ENCODE measurements at places on chromosomes 3 and 15.

GRCh38 chr3:101780661-101781060 is 1.6 kb downstream of the NXPE3 start:
- no peak for DNase-seq

DNA sequence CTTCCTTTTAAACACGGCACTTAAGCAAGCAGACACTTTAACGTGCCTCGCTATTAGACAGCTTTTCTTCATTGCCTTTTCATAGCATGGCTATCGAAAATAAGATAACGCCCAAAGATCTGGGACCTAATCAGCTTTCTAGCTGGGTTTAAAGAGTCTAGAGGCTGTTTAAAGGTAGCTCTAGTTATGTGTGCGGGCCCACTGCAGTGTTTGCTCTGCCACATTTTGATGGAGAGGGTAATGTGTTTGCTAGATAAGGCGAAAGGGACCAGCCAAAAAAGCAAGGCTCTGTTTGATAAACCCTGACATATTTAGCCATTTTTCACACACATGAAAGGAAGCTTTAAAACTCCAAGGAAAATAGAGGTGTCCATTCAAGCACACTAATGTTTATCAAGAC is 91.6 kb downstream of the NR2F2 start:
- no peak for DNase-seq

DNA sequence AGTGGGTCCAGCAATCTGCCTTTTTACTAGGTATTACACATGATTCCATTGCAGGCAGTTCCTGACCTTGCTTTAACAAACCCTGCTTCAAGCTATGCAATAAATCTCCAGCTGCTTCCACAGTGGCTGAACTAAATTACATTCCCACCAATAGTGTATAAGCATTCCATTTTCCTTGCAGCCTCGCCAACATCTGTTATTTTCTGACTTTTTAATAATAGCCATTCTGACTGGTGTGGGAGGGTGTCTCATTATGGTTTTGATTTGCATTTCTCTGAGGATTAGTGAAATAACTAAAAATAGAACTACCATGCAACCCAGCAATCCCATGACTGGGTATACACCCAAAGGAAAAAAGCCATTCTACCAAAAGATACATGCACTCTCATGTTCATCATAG is 36.4 kb upstream of the DNAJC13 start:
- no peak for DNase-seq

GRCh38 chr3:126512026-126512425 is 5.5 kb downstream of the UROC1 start:
- no peak for DNase-seq

- DNase-seq, result no peak
These were observed 81.9 kb upstream of the ADPGK start for GRCh38 chr15:72865486-72865885.

- no peak for DNase-seq
These were observed 93.8 kb downstream of the RFTN1 start for GRCh38 chr3:16419640-16420241.

- DNase-seq, result no peak
These were observed 82.8 kb downstream of the PLXNA1 start for GRCh38 chr3:127065561-127066290.

DNA sequence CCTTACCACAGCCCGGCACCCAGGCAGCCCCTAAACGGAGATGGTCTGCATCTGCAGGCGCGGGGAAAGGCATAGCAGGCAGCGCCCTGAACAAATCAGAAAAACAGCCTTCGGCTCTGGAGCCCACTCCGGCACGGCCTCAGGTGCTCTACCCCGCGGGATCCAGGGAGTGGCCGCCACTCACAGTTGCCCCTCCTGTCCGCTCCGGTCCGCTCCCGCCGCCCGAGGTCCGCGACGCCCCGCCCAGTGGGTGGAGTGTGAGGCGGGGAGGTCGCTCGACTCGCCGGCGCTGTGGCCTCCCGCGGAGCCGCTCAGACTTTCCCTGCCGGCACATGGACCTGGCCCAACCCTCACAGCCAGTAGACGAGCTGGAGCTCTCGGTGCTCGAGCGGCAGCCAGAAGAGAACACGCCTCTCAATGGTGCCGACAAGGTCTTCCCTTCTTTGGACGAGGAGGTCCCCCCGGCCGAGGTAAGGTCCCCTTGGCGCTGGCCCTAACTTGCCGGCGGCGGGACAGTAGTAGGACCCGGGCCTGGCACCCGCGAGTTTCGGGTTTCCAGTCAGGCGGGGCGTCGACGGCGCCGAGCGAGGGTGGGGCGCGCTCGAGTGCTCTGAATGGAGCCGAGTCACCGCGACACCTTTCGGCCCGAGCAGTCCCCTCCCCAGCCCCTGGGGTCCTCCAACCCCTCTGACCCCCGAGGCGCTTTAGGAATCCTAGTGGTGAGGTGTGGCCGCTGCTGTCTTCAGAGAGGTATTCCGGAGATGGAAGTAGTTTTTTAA is at the start of gene C3orf52:
C3orf52 (plus strand) TSS at position 314 of the 779 bp plus-strand sequence; CDS start at position 333, 19 bp downstream.
- DNase-seq, result peak; percentile 8

DNA sequence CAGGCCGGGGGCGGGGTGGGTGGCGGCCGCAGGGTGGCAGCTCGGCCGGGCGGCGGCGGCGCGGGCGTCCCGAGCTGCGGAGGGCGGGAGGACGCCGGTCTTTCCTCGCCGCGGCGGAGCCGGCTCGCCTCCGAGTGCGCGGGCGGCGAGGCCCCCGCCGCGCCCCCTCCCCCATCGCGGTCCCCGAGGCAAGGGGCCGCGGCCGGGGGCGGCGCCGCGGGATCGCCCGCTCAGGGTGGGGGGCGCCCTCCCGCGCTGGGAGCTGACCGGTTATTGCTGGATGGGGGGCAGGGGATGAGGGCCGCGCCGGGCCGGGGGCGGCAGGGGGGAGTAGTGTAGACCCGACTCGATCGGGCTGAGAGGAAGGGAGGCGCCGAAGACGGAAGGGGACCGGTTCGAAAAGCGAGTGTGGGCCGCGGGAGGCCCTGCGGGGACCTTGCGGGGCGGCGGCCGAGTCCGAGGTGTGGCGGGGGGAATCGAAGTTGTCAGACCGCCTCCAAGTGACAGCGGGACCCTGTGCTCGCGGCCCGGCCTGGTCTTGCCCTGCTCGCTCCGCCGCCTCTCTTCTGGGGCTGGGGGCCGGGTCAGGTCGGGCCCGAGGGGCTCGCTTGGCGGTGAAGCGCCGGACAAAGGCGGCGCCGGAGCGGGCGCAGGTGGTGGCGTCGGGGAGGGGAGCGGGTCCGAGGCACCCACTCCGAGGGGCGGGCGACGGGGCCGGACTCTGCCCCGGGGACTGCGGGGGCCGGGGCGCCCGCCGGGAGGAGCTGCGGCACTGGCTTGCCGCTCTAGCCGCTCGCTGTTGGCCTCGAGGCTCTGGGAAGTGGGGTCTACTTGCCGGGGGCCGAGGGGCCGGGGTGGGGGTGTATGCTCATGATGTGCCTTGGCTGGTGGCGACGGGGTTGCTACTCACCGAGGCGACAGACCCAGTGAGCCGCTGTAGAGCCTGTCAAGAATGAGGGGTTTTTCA is 1.1 kb downstream of the BAHD1 start:
- no peak for DNase-seq

- DNase-seq, result no peak
These were observed 11.9 kb downstream of the RTP3 start for GRCh38 chr3:46509661-46510187.

GRCh38 chr3:188868803-188869202 is 303.0 kb upstream of the TPRG1 start:
- no peak for DNase-seq

- no peak for DNase-seq
These were observed 503.2 kb upstream of the ARRDC4 start for GRCh38 chr15:97457203-97457847.

- DNase-seq, result no peak
These were observed 58.8 kb downstream of the TUBGCP4 start for GRCh38 chr15:43429687-43430086.

DNA sequence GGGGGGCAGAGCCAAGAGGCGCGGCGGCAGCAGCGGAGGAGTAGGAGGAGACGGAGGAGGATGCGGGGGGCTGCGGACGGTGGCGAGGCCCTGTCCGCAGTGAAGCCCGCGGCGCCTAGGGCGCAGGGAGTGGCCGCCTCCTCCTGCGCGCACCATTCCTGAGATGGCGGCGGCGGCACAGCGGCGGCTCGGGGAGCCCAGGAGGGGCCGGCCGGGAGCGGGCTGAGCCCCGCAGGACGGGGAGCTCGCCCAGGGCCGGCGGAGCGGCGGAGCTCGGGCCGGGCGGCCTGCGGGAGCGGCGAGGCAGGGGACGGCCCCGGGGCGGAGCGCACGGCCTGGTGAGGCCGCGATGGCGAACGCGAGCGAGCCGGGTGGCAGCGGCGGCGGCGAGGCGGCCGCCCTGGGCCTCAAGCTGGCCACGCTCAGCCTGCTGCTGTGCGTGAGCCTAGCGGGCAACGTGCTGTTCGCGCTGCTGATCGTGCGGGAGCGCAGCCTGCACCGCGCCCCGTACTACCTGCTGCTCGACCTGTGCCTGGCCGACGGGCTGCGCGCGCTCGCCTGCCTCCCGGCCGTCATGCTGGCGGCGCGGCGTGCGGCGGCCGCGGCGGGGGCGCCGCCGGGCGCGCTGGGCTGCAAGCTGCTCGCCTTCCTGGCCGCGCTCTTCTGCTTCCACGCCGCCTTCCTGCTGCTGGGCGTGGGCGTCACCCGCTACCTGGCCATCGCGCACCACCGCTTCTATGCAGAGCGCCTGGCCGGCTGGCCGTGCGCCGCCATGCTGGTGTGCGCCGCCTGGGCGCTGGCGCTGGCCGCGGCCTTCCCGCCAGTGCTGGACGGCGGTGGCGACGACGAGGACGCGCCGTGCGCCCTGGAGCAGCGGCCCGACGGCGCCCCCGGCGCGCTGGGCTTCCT is at the start of gene GPR27:
GPR27 (plus strand) TSS at position 155 of the 909 bp plus-strand sequence; CDS start at position 350, 195 bp downstream.
- DNase-seq, result no peak

- DNase-seq, result no peak
These were observed 122.1 kb upstream of the TPRG1 start for GRCh38 chr3:189049458-189050236.

- DNase-seq, result no peak
These were observed 67.2 kb downstream of the DNASE1L3 start for GRCh38 chr3:58143417-58144055.

Data from stimulated activated CD8-positive, alpha-beta memory T cell treated with anti-CD3 and anti-CD28 coated beads, Interleukin-4, amount 100 ng/mL, for 1 hour (primary cell).